Mucosa of gallbladder (tissue), 1 donor: ENCODE measurements at places on chromosomes 13 and 19. TPM values are rescaled to one million over a fixed set of nuclear protein-coding genes. Genes with fewer than 3 reads are reported as not detected.

Gene CYP2A6
- 1.9 TPM for total RNA-seq

DNA sequence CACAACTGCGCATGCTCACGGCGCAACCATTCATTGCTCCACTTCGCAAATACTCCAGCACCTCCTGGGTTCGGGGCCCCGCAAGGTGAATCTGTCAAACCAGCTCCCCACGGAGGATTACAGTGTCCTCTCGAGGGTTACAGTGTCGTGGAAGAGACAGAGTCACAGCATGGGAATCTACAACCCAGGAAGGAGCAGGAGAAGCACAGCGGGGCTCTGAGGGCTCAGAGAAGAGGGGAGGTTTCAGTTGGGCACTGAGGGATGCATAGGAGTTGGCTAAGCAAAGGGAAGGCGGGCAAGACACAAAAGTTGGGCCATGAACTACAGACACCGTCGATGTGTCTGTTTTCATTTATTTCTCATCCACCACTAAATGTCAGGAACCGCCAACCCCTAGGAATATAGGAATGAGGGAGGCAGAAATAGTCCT lies 1.0 kb upstream of the GTF2F1 start:
- DNase-seq: no peak

- no peak for DNase-seq
These were observed 630.0 kb upstream of the MIR17HG start for GRCh38 chr13:90717451-90717936.

Gene GSX1
- not detected for total RNA-seq

- DNase-seq: no peak
These were observed 17.1 kb upstream of the SHFL start for GRCh38 chr19:10069046-10069445.

Gene GIPC3
- total RNA-seq: 1.3 TPM

DNA sequence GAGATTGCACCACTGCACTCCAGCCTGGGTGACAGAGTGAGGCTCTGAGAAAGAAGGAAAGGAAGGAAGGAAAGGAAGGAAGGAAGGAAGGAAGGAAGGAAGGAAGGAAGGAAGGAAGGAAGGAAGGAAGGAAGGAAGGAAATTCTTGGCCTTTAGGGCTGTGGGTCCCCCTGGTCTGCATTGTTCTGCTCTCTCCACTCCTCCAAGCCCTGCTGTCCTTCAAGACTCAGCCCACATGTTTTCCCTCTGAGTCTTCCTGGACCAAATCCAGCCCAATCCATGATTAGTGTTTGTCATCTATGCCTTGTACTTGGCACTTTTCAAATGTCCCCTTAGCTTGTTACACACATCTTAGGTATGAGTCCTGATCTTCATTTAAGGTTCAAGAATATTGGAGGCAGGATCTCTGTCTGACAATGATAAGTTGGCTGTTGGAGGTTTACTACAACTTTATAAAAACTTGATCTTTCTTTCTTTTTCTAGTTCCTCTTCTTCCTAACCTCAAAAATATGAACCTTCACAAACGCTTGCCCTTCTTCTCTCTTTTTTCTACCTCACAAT lies 48.8 kb upstream of the INTS6 start:
- no peak for DNase-seq

GRCh38 chr19:45913874-45914830 lies at the start of gene NANOS2:
Gene NANOS2, minus strand, starts transcription at chr19:45914778. Its CDS starts 85 bp downstream, at chr19:45914693.
- no peak for DNase-seq
